ENCODE measurements at places on chromosomes 16 and 17. TPM values are rescaled to one million over a fixed set of nuclear protein-coding genes. Genes with fewer than 3 reads are reported as not detected.

SLC12A3 gene
- total RNA-seq = not detected

KRTAP9-2 gene
- not detected for total RNA-seq

ITGAD gene
- total RNA-seq = 0.68 TPM

CES4A gene
- total RNA-seq = 25.2 TPM

CALCOCO2 gene
- 190 TPM for total RNA-seq

HOXB1 gene
- total RNA-seq = not detected

ARHGAP27 gene
- 21.8 TPM for total RNA-seq

TBC1D28 gene
- not detected for total RNA-seq
